ENCODE measurements at places on chromosomes 12 and 14. TPM values are rescaled to one million over a fixed set of nuclear protein-coding genes. Genes with fewer than 3 reads are reported as not detected.

The CLEC1B gene
- 3.5 TPM for polyA plus RNA-seq

The ABCC9 gene
- polyA plus RNA-seq: not detected

The FITM1 gene
- polyA plus RNA-seq: not detected

The KRT81 gene
- not detected for polyA plus RNA-seq

The DNAJC22 gene
- polyA plus RNA-seq: not detected

Measured in CD14-positive monocyte (primary cell).